ENCODE measurements at places on chromosomes 12 and 14. TPM values are rescaled to one million over a fixed set of nuclear protein-coding genes. Genes with fewer than 3 reads are reported as not detected.
A peak's percentile ranks its signal among the peaks of the same experiment; 100 is the strongest.

The ANKRD33 gene
- not detected for total RNA-seq

The CAPS2 gene
- 7.8 TPM for total RNA-seq

The ITFG2 gene
- total RNA-seq: 21.2 TPM

The GALNT8 gene
- under 0.01 TPM for total RNA-seq

The RNF31 gene
- 37.4 TPM for total RNA-seq

The PPP4R4 gene
- under 0.01 TPM for total RNA-seq

The LUM gene
- 603 TPM for total RNA-seq

The TSPAN31 gene
- total RNA-seq: 62.2 TPM

The CFAP54 gene
- total RNA-seq: 0.86 TPM

The CPNE6 gene
- not detected for total RNA-seq

The GPR33 gene
- not detected for total RNA-seq

The EGLN3 gene
- total RNA-seq: 0.64 TPM

The GLT1D1 gene
- not detected for total RNA-seq

GRCh38 chr12:112005419-112006395 is 7.3 kb downstream of the TMEM116 start:
- peak; percentile 40 for DNase-seq

GRCh38 chr14:74960736-74961135 is 5.3 kb upstream of the PGF start:
- no peak for DNase-seq

GRCh38 chr14:72237722-72238666 is 305.8 kb downstream of the RGS6 start:
- DNase-seq: no peak

DNA sequence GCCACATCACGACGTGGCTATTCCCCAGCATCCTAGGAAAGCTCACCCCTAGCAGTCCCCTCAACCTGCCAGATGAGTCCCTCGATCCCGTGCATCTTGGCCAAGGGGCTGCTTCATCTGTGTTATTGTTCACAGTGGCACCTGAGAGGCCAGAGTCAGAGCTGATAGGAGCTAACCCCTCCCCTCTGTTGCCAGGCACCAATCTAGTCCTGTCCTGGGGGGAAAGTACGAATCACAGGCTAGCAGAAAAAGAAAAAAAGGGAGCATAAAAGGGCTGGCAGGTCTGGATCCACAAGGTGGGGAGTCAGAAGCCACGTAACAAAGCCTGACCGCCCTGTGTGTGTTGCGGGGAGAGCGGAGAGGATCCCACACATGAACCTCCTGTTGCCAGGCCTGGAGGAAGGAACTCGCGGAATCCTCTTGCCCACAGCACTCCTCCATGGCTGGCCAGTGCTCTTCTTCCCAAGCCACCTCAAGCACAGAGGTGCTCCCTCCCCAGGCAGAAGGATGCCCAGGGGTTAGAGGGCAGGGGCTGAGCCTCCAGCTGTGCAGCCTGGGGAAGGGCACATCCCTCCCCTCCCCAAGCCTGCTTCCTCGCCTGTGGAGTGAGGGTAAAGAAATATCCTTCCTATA is 91.8 kb downstream of the ITPK1 start:
- no peak for DNase-seq

- DNase-seq: no peak
Measured at GRCh38 chr14:100121643-100122480, 37.6 kb downstream of the DEGS2 start.

DNA sequence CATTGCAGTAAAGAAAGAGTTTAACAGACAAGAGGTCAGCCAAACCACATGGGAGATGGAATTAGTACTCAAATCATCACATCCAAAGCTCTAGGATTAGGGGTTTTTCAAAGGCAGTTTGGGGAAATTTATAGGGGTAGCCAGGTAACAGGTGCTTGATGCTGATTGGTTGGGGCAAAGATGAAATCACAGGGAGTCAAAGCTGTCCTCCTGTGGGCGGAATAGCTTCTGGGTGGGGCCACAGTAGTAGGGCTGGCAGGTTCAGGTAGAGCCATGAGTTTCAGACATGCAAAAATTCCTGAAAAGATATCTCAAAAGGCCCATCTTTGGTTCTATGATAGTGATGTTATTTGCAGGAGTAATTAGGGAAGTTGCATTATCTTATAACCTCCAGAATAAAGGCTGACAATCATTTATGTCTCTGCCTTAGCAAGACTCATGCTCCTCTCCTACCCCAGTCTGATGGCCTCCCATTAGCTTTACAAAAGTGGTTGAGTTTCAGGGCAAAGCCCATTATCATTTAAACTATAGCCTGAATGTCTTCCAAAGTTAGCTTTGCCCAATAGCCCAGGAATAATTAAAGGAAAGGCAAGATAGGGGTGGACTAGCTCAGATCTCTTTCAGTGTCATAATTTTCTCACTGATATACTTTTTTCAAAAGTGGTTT is 42.1 kb upstream of the CNTN1 start:
- no peak for DNase-seq

GRCh38 chr12:53461059-53461458 is 9.2 kb downstream of the PCBP2 start:
- DNase-seq: no peak

DNA sequence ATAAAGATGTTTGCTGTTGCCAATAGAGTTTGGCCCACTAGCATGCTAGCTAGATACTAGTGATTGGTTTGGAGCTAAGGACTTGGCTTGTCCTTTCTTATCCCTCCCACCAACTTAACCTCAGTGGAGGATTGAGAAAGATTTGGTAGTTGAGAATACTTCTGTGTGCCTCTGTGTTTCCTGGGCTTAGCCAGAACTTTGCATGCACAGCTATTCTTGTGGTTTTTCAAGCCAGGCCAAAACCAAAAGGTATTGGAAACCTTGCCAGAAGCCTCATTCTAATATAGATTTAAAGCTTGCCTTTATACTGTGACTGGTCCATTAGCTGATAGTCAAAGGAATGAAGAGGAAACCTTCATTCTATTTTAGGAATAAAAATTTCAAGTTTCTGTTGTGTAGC is 188.5 kb downstream of the CCDC91 start:
- peak; percentile 7 for DNase-seq

GRCh38 chr12:65189028-65189718 is 19.8 kb downstream of the LEMD3 start:
- no peak for DNase-seq

GRCh38 chr12:19909418-19909817 is 458.9 kb upstream of the PDE3A start:
- DNase-seq: no peak

DNA sequence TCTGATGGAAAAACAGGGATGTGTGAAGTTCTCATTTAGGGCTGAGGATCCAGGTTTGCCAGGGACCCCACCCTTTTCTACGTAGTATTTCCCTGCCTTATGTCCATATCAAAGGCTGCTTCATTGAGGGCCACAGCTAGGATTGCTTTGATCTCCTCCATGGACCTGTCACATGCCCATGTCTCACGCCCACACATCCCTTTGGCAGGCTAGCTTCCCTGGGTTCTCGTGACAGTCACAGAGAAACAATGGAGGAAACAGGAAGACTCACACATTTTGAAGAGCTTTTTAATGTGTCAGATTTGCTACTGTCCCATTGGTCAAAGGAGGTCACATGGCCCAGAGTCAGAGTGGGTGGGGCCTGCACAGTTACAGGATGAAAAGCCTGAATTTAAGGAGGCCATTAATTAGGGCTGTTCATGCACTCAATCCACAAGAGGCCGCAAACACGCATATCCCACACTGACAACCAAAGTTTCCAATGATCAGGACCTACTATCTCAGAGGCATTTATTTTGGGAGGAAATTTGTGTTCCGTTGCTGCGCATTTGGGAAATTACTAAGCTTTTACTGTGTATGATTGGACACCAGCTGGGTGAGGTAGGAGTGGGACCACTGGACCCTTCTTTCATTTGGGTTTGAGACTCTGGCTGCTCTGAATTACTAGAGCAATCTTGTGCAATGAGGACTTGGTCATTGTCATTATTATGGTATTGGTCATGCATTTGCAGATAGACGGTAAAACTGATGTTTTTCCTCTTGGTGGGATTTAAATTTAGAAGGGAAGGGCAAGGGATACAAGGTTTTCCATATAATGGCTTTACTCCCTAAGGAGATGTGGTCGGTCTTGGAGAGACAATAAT is 266.2 kb downstream of the KTN1 start:
- DNase-seq: no peak

- DNase-seq: no peak
Measured at GRCh38 chr14:71289536-71289935, 382.3 kb downstream of the PCNX1 start.

GRCh38 chr12:89863968-89864367 is 155.3 kb upstream of the ATP2B1 start:
- DNase-seq: no peak

GRCh38 chr12:26179826-26180225 is 15.5 kb upstream of the SSPN start:
- DNase-seq: no peak

DNA sequence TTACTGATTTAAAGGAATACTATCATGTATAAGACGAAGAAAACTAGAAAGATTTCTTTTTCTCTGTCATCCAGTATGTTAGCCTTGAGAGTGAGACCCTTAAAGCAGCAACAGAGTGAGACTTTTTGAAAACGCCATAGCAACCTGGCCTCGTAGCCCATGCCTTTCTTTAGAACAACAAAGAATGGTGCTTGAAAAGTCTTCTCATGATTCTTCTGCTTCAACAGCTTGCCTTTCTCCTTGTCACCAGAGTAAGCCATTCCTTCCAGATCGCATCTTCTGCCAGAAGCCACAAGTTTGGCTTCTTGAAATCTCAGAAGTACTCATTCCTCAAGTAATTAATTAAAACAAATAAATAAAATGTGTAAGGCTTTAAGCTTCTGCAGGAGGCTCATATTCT is 109.3 kb downstream of the PDE3A start:
- DNase-seq: no peak

- no peak for DNase-seq
Measured at GRCh38 chr14:75742867-75743266, 81.8 kb downstream of the TTLL5 start.

DNA sequence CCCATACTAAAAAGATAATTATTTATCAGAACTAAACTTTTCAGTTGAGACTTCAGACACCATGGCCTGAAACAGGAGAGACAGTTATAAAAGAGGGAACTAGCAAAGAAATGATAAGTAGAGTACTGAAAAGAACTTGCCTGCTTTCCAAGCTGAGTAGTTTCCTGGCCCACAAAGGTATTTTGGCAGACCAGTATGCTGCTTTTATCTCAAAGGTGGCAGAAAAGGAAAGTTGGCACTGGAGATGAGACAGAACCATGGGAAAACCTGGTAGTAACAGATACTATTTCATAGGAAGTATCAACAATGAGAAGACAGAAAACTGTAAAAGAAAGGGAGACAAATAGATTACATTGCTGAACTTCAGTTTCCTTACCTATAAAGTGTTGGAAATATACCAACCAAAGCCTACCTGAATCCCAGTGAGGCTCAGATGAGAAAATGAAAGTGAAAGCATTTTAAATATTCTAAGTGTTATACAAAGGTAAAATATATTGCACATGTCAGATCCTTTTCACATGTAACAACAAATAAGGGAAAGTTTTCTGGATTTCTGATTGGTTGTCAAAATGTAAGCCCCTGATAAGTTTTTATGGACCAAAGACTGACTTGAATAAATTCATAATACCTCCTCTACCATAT is 155.3 kb upstream of the FSCB start:
- DNase-seq: no peak

GRCh38 chr14:54278665-54279295 is 118.0 kb upstream of the CDKN3 start:
- no peak for DNase-seq

DNA sequence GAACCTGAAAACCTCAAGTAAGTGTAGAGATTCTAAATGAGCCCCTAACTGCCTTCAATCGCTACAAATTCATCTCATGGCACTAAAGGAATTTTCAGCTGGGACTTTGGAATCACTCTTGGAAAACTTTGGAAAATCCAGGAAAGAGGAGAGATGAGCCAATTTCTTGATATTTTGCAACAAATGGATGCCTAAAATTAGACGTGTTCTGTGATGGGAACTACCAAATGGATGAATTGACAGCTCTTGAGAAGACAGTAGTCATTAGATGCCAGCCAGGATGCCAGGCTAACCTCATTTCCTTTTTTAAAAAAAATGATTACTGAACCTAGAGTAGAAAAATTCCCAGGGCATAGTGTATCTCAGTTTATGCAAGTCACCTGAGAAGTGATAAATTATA is 78.3 kb downstream of the NPAS3 start:
- DNase-seq: no peak

DNA sequence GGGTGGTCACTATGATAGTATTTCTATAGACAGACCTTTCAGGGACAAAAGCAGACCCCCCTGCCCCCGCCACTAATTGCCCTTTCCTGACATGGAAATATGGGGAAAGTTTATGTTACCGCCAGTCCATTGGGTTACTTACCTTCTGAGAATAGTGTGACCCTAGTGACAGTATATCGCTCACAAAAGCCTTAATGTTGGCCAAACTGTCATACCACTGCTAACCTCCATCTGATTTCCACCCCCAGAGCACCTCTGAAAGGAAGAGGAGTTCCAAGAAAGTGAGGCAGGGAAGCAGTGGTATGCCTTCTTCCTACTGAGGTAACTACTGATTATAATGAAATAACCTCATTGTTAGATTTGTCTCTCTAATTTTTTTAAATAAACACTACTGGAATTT is 67.5 kb upstream of the CCDC91 start:
- DNase-seq: no peak

GRCh38 chr14:71331403-71331802 is 424.1 kb downstream of the PCNX1 start:
- no peak for DNase-seq

GRCh38 chr12:15497671-15498292 is 175.5 kb downstream of the PTPRO start:
- DNase-seq: no peak

DNA sequence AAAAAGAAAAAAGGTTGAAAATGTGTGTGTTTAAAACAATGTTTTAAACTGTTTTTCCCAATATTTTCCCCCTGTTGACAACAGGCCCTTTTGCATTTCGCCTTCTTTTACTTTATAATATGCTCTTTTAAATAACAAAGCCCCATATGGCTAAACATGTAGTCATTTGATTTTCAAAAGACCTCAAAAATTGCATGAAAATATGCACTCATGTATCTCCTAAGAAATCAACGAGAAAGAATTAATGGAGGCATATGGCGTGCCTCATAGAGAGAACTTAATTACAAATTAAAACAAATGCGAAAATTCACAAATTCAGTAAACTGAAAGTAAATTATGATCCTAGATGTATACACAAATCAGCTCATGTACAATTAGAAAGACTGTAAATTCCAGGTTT is 202.6 kb upstream of the FOXN3 start:
- no peak for DNase-seq

GRCh38 chr14:42654707-42655106 is 1048.0 kb downstream of the LRFN5 start:
- no peak for DNase-seq

GRCh38 chr12:90938451-90938850 is 16.5 kb downstream of the CCER1 start:
- peak; percentile 51 for DNase-seq

DNA sequence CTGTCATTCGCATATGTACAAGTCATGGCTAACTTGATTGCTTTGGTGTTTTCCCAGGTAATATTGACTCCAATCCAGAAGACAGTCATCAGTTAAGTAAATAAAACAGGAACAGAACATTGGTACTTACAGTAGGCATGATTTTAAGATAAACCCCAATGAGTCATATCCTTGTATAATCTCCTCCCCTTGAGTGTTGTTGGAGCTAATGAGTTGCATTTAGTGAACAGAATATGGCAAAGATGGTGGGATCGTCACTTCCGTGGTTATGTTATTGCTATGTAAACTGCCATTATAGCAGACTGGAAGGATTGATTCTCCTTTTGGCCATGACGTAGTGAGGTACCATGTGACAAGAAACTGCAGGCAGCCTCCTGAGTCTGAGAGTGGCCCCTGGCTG is 102.2 kb downstream of the TMX1 start:
- no peak for DNase-seq

- no peak for DNase-seq
Measured at GRCh38 chr12:40342010-40342409, 117.2 kb downstream of the LRRK2 start.
